Stimulated activated CD8-positive, alpha-beta memory T cell treated with anti-CD3 and anti-CD28 coated beads, Interleukin-7, amount 100 ng/mL, for 48 hours (primary cell): ENCODE measurements at places on chromosomes 5 and 9.

- DNase-seq, result no peak
Measured at GRCh38 chr9:13070612-13071595, 208.6 kb downstream of the MPDZ start.

- no peak for DNase-seq
Measured at GRCh38 chr5:170896779-170897178, 35.0 kb downstream of the RANBP17 start.

- no peak for DNase-seq
Measured at GRCh38 chr9:71509054-71509453, 259.3 kb downstream of the CEMIP2 start.

- no peak for DNase-seq
Measured at GRCh38 chr9:113356686-113357292, 7.4 kb downstream of the BSPRY start.

GRCh38 chr5:173012882-173013281 is 29.3 kb downstream of the ATP6V0E1 start:
- no peak for DNase-seq

DNA sequence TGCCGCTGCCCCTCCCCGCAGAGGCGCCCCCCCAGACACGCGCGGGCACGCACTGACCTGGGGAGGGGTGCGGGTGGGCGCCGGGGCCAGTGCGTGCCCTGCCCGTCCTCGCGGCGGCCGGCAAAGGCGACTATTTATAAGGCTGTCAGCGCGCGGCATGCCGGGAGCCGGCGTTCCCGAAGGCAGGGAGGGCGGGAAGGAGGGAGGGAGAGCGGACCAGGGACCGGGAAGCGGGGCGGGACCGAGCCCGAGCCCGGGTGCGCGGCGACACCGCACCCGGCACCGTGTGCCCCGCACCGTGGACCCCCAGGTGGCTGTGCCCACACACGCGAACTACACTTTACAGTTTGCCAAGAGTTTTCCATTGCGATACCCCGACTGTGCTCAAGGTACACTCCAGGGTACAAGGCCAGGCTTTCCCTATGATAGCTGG is at the start of gene AK1:
Gene AK1 (minus strand): TSS at position 110 of the 433 bp plus-strand sequence. CDS start 3,058 bp downstream, outside the sequence.
- no peak for DNase-seq

- DNase-seq, result no peak
Measured at GRCh38 chr5:176652136-176652535, 4.9 kb downstream of the TSPAN17 start.

- DNase-seq, result no peak
Measured at GRCh38 chr5:132267931-132268768, 10.7 kb downstream of the PDLIM4 start.
